Stimulated activated CD4-positive, alpha-beta T cell treated with anti-CD3 and anti-CD28 coated beads, Interleukin-15, amount 100 ng/mL, for 24 hours (primary cell): ENCODE measurements at places on chromosomes 3 and 15.

DNA sequence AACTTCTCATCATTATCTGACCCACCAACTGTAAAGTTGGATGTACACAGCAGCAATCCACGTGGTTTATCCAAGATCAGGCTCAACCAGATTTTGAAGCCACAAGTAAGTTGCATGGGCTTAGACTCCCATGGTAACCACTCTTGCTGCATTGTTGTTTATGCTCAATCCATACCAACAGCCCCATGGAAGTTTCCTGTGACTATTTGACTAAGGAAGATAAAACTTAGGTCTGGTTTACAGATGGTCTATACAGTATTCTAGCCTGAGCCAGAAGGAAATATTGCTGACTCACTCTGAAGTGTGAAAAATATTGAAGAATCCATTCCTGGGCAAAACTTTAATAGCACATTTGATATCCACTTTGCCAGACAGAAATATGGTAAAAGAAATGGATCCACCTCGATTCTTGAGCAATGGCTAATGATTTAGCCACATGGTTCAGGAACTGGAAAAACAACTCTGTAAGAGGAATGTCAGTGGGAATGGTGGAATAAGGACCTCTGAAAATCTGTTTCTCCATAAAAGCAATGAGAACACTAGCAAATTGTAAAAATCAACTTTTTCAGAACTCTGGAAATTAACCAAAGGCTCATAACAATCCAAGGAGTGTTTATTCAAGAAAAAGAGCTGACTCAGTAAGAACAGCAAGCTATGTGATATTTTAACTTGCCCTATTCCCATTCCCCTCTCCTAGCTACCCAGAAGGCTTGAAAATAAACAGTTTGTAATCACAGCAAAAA lies 162.9 kb upstream of the STT3B start:
- DNase-seq: no peak

DNA sequence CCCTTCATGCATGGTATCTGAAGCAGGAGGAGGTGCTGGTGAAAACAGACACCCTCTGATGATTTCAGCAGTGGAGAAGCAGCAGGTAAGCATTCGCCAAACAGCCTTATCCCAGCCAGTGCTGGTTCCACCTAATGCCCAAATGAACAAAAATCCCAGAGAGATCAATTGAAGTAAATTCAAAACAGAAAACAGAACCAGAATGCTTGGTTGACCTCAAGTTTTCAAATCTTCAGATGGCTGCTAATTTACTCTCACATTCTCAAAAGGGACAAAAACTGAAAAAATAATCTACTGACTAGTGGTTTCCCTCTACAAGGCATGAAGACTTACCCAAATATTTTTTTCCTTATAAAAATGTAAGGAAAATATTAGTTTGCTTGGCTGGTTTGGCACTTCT lies 87.0 kb upstream of the MYO5C start:
- no peak for DNase-seq

- no peak for DNase-seq
Measured at GRCh38 chr3:9820946-9821345, 10.9 kb downstream of the TTLL3 start.

DNA sequence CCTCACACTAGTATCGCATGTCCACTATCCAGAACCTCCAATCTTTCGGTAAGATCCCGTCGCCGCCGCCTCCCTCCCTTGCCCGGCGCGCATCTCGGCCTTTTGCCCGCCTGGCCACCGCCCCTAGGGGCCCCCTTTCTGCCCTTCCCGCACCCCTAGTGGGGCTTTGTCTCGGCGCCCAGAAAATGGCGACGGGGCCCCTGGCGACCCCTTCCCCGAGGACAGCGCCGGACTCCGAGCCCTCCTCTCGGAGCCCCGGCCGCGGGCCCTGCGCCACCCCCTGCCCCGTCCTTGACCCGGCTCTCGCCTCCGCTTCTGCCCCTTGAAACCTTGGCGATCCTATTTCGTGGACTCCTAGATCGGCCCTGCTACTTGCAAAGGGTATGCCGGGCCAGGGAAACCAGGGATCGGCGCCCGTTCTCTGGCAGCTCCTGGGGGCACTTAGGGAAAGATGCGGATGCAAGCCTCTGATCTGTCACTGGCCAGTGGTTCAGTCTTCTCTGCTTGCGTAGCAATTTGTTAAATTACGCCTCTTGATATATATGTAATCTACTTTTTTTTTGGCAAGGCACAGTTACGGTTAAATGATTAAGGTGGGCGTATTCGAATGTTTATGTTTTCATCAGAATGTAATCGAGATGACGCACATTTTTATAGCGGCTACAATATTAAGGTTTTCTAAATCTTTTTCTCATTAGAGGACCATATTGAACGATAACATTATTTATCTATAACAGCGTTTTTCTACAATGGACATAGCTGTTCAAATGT lies 603 bp downstream of the EIF1B start:
- DNase-seq: peak; percentile 45

GRCh38 chr15:69992348-69992747 lies 105.4 kb downstream of the TLE3 start:
- no peak for DNase-seq
